Kidney (tissue), 22 donors: ENCODE measurements at places on chromosomes 16 and 17. TPM values are rescaled to one million over a fixed set of nuclear protein-coding genes. Genes with fewer than 3 reads are reported as not detected.

Gene PFN1
- 496 TPM for total RNA-seq

- DNase-seq, result no peak
- no peak overlapping the region for H3K4me3 ChIP-seq
- H3K27ac ChIP-seq, result no peak overlapping the region
Measured at GRCh38 chr16:77816293-77816692, 27.9 kb downstream of the VAT1L start.

GRCh38 chr16:68328151-68328859, 17.5 kb downstream of the PRMT7 start:
- no peak overlapping the region for H3K4me3 ChIP-seq
- peaks cover 10% of the 10 kb centered on the region for H3K36me3 ChIP-seq
- no peaks in the 10 kb centered on the region for H3K27me3 ChIP-seq
- peaks cover 12% of the 10 kb centered on the region for H3K4me1 ChIP-seq
- no peak overlapping the region for H3K27ac ChIP-seq

Gene FNDC8
- not detected for total RNA-seq

Gene HSDL1
- total RNA-seq, result 13.3 TPM

Gene SEZ6L2
- total RNA-seq, result 32.4 TPM

Gene BCAR1
- total RNA-seq, result 123 TPM

DNA sequence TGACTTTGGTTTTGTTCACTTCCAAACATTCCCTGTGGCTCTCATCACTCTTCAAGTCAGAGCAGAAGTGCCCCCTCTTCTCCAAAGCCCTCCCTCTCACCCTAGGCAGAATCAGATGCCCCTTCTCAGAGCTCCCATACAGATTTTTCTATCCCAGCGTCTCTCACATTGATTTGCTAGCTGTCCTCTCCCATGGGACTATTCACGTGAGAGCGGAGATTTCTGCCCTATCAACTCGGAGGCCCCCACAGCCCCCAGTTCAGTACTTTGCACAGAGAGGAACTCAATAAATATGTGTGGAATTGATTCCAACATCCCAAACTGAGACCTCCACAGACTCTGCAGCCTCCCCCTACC, 182.6 kb downstream of the C16orf78 start:
- H3K27ac ChIP-seq, result no peak overlapping the region
- no peak overlapping the region for H3K4me3 ChIP-seq
- no peak for DNase-seq
- H3K36me3 ChIP-seq, result no peaks in the 10 kb centered on the region
- H3K4me1 ChIP-seq, result no peaks in the 10 kb centered on the region
- H3K27me3 ChIP-seq, result no peaks in the 10 kb centered on the region

Gene DBNDD1
- total RNA-seq, result 16.3 TPM

- H3K27ac ChIP-seq, result no peak overlapping the region
- no peak overlapping the region for H3K4me3 ChIP-seq
- H3K36me3 ChIP-seq, result no peaks in the 10 kb centered on the region
- DNase-seq, result peak; percentile 23
- H3K27me3 ChIP-seq, result no peaks in the 10 kb centered on the region
Measured at GRCh38 chr17:74186498-74186897, 17.0 kb upstream of the RPL38 start.

Gene MYH13
- total RNA-seq, result not detected

DNA sequence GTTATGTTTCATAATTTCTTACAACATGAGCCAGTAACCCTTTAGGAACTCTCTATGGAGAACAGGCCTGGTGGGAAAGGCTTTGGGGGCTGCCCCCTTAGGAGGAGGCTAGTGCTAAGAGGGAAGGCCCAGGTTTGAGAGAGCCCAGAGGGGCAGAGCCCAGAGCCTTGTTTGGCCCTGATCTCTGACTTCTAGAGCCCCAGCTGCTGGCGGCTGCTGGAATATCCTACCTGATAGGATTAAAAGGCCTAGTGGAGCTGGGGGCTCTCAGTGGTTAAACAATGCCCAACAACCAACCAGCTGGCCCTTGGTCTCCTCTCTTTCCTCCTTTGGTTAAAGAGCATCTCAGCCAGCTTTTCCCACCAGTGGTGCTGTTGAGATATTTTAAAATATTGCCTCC, 54.1 kb downstream of the IGF2BP1 start:
- H3K36me3 ChIP-seq, result no peaks in the 10 kb centered on the region
- H3K4me3 ChIP-seq, result no peak overlapping the region
- no peak overlapping the region for H3K27ac ChIP-seq
- no peak for DNase-seq

Gene IL21R
- 3.0 TPM for total RNA-seq

GRCh38 chr16:79653373-79653891, 52.9 kb upstream of the MAF start:
- no peak overlapping the region for H3K27ac ChIP-seq
- no peak overlapping the region for H3K4me3 ChIP-seq
- H3K27me3 ChIP-seq, result no peaks in the 10 kb centered on the region
- no peaks in the 10 kb centered on the region for H3K4me1 ChIP-seq
- peak; percentile 40 for DNase-seq

DNA sequence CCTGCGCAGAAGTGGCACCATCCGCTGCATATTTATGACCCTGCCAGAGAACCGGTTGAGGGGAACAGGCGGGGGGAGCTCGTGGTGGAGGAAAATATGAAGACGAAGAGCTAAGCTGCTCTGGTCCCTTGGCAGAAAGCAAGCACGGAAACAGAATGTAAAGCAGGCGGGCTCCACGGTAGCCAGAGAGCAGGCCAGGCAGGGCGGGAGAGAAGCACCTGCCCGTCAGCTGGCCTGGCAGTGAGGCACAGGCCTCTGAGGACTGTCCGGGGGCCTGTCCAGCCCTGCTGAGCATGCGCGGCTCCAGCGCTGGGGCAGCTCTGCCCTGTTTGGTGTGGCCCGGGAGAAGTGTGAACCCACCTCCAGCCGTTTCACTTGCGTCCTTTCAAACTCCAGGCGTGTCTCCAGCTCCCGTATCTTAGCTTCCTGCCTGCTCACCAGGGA, 46.7 kb downstream of the PIPOX start:
- H3K4me3 ChIP-seq, result no peak overlapping the region
- H3K27me3 ChIP-seq, result no peaks in the 10 kb centered on the region
- H3K27ac ChIP-seq, result no peak overlapping the region

DNA sequence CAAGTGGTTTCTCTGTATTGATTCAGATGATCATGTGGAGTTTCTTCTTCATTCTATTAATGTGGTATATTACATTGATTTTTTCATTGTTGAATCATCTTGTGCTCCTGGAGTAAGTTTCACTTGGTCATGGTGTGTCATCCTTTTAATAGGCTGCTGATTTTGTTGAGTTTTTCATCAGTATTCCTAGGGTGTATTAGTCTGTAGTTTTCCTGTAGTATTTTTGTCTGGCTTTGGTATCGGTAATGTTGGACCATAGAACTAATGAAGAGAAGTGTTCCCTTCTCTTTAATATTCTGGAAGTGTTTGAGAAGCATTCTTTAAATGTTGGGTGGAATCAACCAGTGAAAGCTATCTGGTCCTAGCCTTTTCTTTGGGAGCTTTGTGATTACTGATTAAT, 99.0 kb downstream of the OMG start:
- no peaks in the 10 kb centered on the region for H3K36me3 ChIP-seq
- no peaks in the 10 kb centered on the region for H3K4me1 ChIP-seq
- DNase-seq, result no peak
- H3K27me3 ChIP-seq, result no peaks in the 10 kb centered on the region
- H3K4me3 ChIP-seq, result no peak overlapping the region

DNA sequence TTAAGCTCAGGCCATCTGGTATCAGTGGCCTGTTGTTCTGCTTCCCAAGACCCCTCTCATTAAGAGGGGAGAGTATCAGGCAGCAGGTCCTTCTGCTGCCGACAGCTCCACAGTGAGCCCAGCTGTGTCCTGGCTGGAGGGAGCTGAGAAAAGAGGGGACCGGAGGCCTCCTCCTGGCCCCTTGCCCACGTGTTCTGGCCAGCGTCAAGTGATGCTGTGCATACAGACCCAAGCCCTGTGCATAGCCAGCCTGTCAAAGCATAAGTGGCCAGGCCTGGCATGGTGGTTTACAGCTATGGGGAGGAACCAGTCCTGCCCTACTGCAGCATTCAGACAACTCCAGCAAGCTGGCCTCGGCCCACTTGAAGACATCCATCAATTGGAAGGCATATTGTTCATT, 48.0 kb downstream of the ABCC6 start:
- no peak overlapping the region for H3K27ac ChIP-seq
- H3K4me3 ChIP-seq, result no peak overlapping the region
- no peak for DNase-seq
- H3K4me1 ChIP-seq, result no peaks in the 10 kb centered on the region
- H3K27me3 ChIP-seq, result no peaks in the 10 kb centered on the region

- DNase-seq, result no peak
- no peak overlapping the region for H3K27ac ChIP-seq
- H3K36me3 ChIP-seq, result no peaks in the 10 kb centered on the region
- no peak overlapping the region for H3K4me3 ChIP-seq
- H3K27me3 ChIP-seq, result no peaks in the 10 kb centered on the region
- H3K4me1 ChIP-seq, result no peaks in the 10 kb centered on the region
Measured at GRCh38 chr16:10228779-10229178, 46.6 kb upstream of the GRIN2A start.

GRCh38 chr17:45312477-45313420, 4.1 kb downstream of the MAP3K14 start:
- H3K4me1 ChIP-seq, result peaks cover 59% of the 10 kb centered on the region
- no peak overlapping the region for H3K4me3 ChIP-seq
- DNase-seq, result no peak
- no peaks in the 10 kb centered on the region for H3K27me3 ChIP-seq

- peak overlapping the region; percentile 78 for H3K4me3 ChIP-seq
- DNase-seq, result peak; percentile 88
- no peaks in the 10 kb centered on the region for H3K27me3 ChIP-seq
- H3K27ac ChIP-seq, result peak overlapping the region; percentile 82
- H3K4me1 ChIP-seq, result peaks cover 34% of the 10 kb centered on the region
- H3K36me3 ChIP-seq, result no peaks in the 10 kb centered on the region
Measured at GRCh38 chr16:720447-720989, 428 bp upstream of the ANTKMT start.

- no peak for DNase-seq
- H3K4me1 ChIP-seq, result peaks cover 11% of the 10 kb centered on the region
- no peaks in the 10 kb centered on the region for H3K27me3 ChIP-seq
- no peaks in the 10 kb centered on the region for H3K36me3 ChIP-seq
Measured at GRCh38 chr17:62705778-62706597, 78.5 kb downstream of the MRC2 start.

Gene SLC13A2
- total RNA-seq, result 1.1 TPM

Gene C16orf86
- 6.6 TPM for total RNA-seq

GRCh38 chr16:4373909-4374742, 2.5 kb downstream of the VASN start:
- H3K4me1 ChIP-seq, result peaks cover 52% of the 10 kb centered on the region
- peak; percentile 94 for DNase-seq
- H3K27ac ChIP-seq, result peak overlapping the region; percentile 92

Gene CSH1
- not detected for total RNA-seq

Gene KRT34
- not detected for total RNA-seq

Gene CHST4
- not detected for total RNA-seq

Gene CACNA1H
- 20.6 TPM for total RNA-seq

Gene CTU2
- total RNA-seq, result 18.8 TPM

- no peaks in the 10 kb centered on the region for H3K27me3 ChIP-seq
- no peak overlapping the region for H3K27ac ChIP-seq
- H3K4me3 ChIP-seq, result no peak overlapping the region
- H3K4me1 ChIP-seq, result no peaks in the 10 kb centered on the region
- H3K36me3 ChIP-seq, result peaks cover 23% of the 10 kb centered on the region
Measured at GRCh38 chr16:19613834-19614233, 58.3 kb downstream of the VPS35L start.

Gene TEX14
- 0.22 TPM for total RNA-seq

Gene DPEP3
- 0.19 TPM for total RNA-seq
